Suppressor macrophage treated with lipopolysaccharide for 4 hours (primary cell): ENCODE measurements at places on chromosomes 1 and 21.

DNA sequence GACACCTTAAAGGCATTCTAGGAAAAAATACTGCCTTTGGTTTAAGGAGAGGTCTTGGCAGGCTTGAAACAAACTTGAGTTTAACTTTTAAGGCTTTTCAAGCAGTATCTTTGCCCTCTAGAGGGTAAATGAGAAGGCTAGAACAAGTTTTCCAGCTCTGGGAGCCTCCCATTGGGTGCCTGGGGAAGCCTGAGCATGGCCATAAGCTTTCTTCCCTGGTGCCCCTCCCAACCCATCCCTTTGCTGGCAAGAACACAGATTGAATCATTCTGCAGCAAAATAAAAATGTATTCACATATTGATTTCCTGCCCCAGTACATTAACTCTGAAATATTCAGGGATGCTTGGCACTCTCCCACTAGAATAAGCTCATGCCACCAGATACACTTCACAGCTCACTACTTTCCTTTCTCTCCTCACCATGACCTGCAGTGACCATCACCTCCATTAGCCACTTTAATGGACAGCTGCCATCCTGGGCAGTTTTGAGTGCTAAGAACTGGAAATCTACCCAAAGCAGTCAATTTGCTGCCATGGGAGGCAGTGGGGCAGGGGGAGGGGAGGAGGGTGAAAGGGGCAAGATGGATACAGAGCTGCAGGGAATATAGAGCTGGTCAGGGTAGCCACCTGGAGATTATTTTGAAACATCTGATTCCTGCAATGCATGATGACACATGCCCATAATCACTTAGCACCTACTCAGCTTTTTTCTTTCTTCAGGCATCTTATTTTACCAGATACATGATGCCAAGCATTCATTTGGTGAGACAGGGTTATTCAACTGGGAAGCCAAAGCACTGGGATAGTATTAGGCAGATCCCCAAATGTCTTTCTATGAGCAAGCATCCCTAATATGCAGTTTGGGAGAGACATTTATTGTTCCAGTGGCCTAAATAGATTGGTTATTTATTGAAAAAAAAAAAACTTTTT is 140.6 kb downstream of the SYT2 start:
- no peak for DNase-seq

DNA sequence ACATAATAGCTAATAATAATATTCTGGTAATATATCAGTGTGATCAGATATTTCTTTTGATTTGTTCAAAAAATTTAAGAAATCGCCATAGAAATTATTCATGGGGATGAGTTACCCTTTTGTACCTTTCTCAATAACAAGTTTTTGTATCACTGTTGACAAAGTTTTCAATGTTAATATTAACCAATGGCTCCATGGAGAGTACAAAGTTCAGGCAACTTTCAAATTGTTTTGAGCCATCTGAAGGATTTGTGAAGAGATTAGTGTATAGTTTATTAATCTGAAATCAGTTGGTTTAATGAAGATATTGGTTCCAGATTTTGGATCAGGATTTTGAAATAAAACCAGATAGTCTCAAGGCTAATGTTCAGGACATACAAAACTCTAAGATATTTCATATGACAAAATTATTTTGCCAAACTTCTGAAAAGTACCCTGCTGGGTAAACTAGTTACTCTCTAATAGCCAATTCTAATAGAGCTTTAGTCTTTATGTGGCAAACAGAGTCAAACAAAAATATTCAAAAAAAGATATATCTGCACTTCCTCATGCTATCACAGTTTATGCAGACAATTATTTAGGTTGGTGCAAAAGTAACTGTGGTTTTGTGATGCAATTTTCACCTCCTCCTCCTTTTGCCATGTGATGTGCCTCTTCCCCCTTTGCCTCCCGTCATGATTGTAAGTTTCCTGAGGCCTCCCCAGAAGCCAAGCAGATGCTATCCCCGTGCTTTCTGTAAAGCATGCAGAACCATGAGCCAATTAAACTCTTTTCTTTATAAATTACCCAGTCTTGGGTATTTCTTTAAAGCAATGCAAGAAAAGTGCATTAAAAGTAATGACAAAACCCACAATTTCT is 1105.0 kb downstream of the PLA2G4A start:
- no peak for DNase-seq

DNA sequence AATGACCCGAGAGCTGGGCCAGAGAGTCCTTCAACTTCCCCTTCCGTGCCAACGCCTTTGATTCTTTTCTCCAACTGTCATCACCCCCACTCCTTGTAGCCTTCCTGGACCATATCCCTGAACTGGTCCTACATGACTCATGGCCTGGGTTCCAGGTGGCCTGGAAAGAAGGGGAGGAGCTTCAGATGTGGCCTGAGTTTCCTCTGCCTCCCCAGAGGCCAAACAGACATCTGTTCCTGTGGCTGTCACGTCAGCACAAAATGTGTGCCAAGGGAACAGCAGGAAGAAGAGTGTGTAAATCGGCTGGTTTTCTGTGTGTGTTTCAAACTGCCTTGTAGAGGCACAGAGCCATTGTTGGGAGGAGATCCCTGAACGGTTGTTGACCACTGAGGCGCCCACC is 24.9 kb upstream of the KIRREL1 start:
- no peak for DNase-seq

DNA sequence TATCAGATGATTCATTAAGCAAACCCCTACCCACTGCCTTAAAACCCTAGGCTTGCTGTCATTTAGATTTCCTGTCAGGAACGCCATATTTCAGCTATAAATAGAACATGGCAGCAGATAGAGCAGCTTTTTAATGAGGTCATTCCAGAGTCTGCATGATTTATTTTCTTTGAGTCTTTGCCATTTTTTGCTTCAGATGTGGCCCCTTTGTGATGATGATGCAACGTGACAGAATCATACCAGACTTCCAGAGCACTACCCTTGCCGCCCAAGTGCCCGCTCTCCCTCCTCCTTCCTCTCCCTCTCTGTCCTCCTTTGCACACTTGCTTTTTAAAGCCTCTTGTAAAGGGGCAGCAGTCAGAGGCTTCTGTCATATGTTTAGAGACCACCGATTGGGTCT is 55.5 kb upstream of the TRIM67 start:
- peak; percentile 25 for DNase-seq

GRCh38 chr1:103106426-103107341 is 1.6 kb downstream of the COL11A1 start:
- peak; percentile 36 for DNase-seq

DNA sequence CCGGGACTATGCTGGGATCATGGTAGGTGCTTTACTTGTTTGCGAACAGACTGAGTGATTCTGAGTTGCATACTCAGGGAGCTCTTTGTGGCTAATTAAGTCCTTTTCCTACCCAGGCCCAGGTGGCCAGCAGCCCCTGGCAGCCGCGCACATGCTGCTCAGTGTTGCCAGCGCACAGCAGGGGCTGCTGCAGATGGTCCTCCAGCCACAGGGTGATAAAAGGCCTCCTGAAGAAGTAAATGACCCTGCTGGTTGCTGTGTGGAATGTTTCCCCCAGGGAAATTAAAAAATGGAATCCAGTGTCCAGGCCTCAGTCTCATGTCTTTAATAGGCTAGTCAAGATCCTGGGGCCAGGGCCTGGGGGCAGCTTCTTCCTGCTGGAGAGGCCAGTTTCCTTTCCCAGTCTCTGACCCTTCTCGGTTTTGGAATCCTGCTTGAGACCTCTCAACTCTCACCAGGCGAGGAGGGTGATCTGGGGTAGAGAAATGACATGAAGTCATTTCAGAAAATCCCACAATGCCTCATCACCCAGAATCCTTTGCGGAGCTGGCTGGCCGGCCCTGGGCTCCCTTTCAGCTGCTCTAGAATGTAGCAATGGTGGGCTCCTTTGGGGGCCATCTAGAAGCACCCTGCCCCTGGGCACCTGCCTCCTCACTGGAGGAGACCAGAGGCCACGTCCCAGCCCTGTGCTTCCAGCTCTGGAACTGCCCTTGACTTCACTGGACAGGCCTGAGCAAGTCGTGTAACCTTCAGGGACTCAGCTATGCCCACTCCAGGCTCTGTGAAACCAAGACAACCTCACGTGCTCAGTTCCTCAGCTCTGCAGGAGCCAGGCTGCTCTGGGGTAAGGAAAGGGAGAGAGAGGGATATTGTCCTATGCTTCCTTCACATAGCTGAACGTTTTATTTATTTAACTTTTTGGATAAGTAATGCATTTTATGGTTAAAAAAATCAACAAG is 131.4 kb downstream of the MRPS6 start:
- DNase-seq: no peak

GRCh38 chr1:102463328-102463727 is 466.6 kb upstream of the OLFM3 start:
- no peak for DNase-seq

DNA sequence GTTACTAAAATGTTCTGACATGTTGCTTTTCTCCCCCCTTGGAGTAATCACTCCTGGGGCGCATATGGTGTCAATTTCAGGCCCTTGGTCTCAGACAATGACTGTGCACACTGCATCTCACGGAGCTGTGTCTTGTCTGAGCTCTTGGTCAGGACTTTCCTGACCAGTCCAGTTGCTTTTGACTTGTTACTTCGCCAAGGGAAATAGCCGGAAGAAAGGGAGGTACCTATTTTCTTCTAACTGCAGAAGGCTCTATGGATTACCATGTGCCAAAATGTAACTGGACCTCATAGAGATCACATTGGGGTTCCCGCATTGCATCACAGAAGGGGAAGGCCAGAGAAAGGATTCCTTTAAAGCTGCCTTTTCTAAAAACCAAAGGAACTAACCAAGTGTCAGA is 68.6 kb downstream of the SPAG17 start:
- no peak for DNase-seq

DNA sequence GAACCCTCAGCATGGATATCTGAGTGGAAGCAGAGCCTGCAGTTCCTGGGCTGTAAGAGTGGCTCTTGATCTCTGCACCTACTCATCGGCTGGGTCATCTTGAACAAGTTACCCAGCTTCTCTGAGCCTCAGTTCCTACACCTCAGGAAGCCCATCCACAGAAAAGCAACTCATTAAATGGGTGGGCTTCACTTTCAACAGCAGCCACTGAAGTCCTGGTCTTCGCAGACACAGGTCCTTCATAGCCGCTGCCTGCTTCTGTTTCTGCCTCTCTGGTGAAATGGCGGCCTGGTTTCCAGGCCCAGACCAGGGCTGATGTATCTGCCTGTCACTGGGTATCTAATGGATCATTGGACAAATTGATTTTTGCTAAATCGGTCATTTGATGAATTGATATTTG is 571.4 kb downstream of the PTPRU start:
- no peak for DNase-seq
